ENCODE measurements at places on chromosomes 5 and 9.

DNA sequence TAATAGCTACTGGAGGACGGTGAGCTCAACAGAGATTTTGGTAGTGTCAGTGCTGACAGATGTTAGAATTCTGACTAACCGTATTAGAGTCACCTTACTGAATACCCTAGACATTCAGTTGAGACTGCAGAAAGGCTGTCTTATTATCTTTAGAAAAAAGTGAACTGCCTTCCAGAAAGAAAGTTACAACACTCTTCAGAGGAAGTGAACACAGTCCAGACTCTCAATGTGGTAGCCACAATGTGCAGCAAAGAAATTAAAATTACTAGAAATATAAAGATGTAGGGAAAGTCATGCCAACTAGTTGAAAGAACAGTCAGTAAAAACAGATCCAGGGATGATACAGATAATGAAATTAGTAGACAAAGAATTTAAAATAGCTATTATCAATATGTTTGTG, 47.1 kb upstream of the COL15A1 start:
- no peak for DNase-seq

DNA sequence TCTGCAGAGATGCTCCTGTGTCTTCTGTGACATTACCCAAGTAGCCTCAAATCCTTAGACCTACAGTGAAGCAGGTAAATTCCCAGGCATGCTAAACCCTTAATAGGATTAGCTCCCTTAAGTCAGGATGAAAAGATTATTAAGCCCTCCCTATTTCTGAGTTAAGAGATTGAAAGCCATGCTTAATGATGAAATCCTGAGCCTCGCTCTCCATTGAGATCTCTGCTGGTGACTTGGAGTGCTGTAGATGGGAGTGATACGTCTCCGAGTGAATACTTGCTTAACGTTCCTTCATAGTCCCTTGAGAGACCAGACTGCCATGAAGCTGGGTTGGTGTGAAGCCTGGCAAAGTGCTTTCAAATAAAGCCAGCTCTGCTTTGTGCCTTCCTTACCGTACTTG, 34.2 kb downstream of the AOPEP start:
- no peak for DNase-seq

DNA sequence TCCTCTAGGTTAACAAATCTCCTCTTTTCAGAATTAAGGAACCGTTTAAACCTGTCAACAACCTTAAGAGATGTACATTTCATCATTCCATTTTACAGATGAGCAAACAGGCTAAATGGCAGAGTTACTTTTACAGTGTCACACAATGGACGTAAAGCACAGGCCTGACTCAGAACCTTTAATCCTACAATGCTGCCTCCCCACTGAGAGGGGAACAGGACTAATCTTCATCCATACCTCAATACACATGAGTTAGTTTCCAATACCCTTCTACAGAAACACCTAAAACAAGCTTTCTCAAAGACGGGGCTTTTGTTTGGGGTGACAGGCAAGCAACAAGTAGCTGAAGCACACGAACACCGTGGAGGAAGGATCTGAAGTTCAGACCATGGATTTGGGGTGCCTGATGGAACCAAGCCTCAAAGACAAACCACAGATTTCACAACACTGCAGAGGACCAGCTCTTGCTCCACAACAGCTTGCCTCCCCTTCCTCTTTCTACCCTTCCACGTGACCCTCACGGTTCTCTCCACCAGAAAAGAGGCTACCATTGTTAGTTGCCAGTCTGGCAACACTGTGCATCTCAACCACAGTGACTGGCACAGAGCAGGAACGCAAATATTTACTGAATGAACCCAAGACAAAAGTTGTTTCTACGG, 1.8 kb downstream of the RNF130 start:
- no peak for DNase-seq

GRCh38 chr5:148938522-148938882, 112.1 kb downstream of the ADRB2 start:
- DNase-seq, result no peak

GRCh38 chr5:124192716-124193115, 553.7 kb downstream of the ZNF608 start:
- DNase-seq, result no peak

- DNase-seq, result no peak
Measured at GRCh38 chr9:130927995-130928900, 10.8 kb downstream of the FIBCD1 start.

- DNase-seq, result no peak
Measured at GRCh38 chr9:109115931-109116526, 3.7 kb downstream of the TMEM245 start.

DNA sequence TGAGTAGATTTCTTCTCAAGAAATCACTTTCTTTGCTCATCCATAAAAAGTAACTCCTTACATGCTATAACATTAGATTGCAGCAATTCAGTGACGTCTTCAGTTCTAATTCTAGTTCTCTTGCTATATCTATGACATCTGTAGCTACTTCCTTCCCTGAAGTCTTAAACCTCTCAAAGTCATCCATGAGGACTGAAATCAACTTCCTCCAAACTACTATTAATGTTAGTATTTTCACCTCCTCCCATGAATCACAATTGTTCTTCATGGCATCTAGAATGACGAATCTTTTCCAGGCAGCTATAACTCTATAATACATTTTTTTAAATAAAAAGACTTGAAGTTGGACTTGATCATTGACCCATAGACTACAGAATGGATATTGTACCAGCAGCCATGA, 46.2 kb upstream of the PRRC1 start:
- no peak for DNase-seq

- no peak for DNase-seq
Measured at GRCh38 chr9:86445671-86446070, 91.5 kb upstream of the TUT7 start.

DNA sequence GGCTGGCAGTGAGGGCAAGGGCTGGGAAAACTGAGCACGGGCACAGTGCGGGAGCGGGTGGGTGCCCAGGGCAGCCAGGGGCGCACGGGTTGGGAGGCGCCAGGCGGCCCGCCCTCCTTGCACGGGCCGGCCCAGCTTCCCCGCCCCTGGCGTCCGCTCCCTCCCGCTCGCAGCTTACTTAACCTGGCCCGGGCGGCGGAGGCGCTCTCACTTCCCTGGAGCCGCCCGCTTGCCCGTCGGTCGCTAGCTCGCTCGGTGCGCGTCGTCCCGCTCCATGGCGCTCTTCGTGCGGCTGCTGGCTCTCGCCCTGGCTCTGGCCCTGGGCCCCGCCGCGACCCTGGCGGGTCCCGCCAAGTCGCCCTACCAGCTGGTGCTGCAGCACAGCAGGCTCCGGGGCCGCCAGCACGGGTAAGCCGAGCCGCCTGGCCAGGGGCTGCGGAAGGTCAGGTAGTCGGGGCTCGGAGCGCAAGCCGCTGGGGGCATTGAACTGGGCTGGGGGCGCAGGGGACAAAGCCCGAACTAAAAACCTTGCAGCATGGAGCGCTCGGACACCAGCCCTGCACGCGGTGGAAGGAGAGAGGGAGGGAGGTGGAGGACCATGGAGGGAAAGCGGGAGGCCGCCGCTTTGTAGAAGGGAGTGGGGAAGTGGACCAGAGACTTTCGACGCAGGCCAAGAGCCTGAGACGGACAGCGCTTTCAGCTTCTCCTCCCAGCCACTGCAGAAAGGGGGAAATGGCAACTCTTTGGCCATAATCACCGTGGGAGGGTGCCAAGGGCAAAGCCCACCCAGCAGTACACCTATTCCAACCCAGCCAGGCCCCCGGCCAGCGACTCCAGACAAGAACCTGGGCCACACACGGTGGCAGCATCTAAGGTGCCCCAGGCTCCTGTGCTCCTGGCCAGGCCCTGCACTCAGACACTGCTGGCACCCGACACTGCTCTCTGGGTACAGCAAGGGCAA, at the start of gene TGFBI:
TSS of gene TGFBI (plus strand) at position 207 of the 961 bp plus-strand sequence. CDS start at position 275, 68 bp downstream.
- no peak for DNase-seq

DNA sequence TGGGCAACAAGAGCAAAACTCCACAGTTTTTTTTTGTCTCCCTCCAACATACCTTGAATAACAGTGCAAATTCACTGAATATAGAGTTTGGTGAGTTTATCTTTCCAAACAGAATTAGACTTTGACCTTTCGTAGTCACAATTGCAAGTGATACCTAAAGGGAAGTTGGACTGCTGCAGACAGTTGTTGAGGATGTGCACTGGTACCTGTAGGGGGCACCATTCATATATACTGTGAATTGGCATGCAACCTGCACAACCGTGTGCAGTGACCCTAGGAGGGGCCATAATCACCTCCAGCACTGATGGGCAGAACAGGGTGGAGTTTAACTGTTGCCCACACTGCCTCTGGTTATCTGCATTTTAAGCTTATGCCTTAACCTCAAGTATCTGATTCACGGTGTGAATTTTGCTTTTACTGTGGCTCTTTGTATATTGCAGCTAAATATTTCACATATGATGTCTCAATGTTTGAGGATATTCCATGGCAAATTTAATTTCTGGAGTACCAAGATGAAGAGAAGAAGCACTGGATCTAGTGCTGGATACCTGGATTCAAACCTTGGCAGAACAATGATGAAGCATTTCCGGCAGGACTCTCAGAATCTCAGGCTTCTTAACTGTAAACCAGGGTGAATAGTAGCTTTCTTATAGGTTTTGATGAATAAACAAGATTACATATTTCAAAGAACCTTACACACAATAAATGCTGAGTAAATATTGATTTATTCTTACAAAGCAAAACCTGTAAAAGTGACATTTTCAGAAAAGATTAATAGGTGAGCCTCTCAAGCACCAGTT, 144.3 kb downstream of the ACTBL2 start:
- no peak for DNase-seq

GRCh38 chr5:95216136-95216955, 68.5 kb downstream of the MCTP1 start:
- no peak for DNase-seq

GRCh38 chr9:81915801-81916505, 12.3 kb upstream of the SPATA31D4 start:
- no peak for DNase-seq

DNA sequence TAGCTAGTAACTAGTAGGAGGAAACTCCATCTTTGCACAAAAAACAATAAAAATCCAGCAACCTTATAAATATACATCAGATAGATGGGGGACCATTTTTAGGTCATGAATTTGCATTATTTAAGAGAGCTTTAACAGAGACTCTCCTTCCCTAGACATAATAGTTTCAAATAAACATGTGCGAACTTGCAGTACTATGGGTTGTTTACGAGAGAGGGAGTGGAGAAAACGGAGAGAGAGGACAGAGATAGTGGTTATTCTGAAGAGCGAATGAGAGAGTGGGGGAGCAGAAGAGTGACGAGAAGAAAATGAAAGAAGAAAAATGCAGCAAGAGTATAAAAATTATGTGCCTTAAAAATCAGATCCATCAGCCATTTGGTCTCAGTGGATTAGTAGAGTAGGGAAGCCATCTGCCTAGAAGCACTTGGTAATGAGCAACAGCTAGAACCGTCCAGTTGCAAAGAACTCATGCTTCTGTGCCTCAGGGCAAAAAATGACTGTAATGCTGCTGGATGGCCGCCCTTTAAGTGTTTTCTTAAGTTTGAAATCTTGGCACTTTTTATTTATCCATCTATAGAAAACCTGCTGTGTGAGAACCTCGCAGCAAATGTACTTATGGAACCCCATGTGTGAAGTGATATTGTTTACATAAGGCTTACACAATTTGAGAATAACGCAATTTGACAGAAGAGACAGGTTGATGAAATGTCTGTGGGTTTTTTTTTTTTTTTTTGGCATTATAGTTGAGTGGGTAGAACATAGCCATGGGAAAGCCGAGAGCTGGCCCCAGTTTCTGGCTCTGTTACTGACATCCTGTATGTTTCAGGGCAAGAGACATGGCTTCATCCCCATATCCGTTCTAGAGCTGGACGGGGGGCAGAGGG, 95.6 kb upstream of the ZNF608 start:
- DNase-seq, result no peak

- no peak for DNase-seq
Measured at GRCh38 chr5:5643481-5643880, 221.0 kb downstream of the ICE1 start.

DNA sequence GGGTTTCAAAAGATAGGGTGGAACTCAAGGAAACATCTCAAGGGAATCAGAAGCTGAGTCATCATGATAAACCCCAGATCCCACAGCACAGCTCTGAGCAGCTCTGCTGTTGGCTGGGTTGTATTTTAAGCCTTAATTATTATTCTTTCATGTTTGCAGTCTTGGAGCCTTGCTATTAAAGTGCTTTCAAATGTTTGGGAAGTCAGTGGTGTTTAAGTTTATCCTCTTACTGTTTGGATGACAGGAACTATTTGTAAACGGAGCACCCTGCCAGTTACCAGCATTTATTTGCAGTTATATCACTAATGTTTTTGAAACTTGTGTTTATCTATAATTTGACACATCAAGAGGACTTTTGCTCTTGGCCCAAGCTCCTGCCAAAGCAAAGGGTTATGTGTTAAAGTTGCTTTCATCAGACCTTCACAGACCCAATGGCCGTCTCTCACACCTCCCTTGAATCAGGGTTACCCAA, 141.1 kb upstream of the SPDL1 start:
- no peak for DNase-seq

DNA sequence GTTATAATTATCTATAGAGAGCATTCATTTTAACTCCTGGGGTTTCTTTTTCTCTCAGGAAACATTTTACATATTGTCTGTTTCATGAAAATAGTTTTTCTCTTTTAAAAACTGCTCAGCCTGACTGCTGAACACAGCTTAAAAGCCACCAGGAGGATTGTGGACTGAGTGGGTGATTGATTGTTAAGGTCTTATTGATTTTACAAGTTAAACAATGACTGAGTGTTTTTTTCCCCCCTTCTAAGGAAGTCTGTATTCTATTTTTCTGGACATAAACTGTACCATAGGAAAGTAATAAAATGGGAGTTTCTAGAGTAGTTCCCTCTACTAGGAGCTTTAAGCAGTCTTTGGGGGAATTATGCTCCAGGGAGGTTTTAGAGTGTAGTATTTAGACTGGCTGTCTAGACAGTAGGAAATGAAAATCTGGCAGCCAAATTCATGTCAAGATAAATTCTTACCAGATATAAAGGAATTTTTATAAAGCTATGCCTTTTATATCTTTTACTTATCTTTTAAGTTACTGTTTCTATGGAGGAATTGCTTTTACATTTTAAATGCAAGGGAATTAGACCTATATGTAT, 463.9 kb downstream of the PRR16 start:
- DNase-seq, result no peak

GRCh38 chr9:126222363-126222834, 104.2 kb upstream of the MVB12B start:
- DNase-seq, result no peak

- DNase-seq, result no peak
Measured at GRCh38 chr9:110007477-110008270, 200.3 kb downstream of the C9orf152 start.

DNA sequence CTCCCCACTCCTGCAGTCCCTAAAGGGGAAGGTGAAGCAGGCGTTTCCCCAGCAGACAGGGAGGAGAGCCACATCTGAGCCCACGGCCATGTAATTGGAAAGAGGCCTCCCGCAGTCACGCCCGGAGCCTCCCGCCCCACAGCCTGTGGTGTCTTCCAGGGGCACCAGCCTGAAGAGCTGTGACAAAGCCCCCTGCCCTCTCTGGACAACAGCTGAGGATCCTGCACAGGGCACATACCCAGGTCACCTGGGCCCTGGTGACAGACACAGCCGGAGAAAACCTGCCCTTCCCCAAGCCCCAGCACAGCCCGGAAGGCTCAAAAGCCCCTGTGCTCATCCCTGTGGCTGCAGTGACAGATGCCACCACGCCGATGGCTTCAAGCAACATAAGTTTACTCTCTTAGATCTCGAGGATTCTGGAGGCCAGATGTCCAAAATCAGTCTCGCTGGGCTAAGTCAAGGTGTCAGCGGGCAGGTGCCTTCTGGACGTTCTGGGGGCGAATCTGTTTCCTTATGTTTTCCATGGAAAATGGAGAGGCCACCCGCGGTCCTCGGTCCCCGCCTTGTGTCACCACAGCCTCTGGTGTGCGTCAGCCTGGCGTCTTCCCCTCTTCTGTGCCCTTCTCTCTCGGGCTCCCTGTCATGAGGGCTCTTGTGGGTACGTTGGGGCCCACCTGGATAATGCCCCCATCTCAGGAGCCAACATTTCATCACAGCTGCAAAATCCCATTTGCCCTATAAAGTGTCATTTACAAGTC, 71.5 kb downstream of the PSMB7 start:
- DNase-seq, result no peak

All from activated CD8-positive, alpha-beta memory T cell treated with anti-CD3 and anti-CD28 coated beads for 1 hour (primary cell).